ENCODE measurements at places on chromosomes 2 and 18.

GRCh38 chr2:85244828-85245227 lies 83.0 kb downstream of the TGOLN2 start:
- DNase-seq, result no peak

DNA sequence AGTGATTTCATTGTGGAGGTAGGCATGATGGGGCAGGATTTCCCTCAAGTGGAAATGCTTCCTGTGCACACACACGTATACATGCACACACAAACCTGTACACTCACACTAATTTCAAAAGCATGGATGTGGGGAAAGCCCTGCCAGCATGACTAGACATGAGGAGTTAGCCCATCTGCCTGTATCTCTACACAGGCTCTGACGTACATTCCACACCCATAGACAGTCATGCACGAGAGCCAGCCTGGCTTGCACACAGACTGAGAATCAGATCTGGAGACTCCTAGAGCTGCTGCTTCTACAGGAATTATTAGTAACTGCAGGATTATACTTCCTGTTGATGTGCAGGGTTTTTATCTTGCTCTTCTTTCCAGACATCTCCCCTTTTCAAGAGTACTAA lies 27.3 kb upstream of the NFU1 start:
- DNase-seq, result no peak

- DNase-seq, result no peak
Measured at GRCh38 chr2:234258562-234259141, 208.2 kb downstream of the SPP2 start.

DNA sequence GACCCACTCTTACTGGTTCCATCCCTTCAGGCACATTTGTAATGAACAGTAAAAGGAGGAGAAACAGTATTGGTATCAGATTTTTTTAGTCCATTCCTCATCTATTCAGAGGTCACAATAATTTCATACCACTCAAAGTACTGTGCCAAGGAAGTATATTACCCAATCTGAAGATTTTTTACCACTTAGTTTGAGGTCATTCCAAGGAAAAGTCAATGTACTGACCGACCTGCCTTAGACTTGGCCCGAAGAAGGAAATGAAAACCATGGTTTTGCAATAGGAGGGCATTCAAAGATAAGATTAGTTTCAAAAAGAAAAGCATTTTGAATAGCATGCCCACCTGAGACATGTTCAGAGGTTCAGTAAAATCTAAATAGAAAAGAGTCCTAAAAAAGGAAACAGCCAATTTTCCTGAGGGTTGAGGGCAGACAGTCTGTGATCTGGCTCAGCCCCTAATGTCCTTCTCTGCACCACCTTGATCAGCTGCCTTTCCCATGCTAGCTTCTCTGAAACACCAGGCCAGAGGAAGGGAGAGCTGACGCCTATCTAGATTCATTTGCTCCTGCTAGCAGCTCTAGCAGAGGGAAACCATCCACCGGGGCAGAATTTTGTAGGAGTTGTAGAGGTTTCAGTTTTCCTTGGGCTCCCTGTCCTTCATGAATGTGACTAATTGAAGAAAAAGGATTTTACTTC lies 107.3 kb upstream of the FZD5 start:
- DNase-seq, result no peak

DNA sequence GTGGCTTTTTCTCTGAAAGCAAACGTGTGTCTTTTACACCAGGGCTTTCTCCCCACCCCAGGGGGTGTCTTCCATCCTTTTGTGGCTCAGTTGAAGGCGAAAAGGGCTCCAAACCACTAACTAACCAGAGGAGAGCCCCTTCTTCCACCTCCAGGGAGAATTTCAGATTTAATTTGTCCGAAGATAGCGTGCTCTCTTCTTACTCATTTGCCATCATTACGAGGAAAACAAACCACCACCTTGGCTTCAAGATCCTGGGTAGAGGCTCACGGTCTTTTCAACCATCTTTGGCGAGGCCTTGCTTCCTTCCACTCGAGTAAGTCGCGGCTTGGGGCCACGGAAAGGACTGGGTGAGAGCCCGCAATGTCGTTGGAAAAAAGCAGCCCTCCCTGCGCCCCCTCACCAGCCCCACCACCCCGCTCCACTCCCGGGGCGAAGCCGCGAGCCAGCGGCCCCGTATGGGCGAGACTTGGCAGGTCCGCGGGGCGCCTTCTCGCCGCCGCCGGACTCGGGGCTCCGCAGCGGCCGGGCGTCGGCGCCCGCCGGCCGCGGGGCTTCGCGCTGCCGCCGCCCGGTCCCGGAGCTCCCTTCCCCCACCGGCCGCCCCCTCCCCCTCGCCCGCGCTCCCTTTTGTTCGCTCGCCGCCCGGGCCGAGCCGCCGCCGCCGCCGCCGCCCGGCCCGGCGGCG lies 1.7 kb upstream of the ZNF532 start:
- peak; percentile 65 for DNase-seq

DNA sequence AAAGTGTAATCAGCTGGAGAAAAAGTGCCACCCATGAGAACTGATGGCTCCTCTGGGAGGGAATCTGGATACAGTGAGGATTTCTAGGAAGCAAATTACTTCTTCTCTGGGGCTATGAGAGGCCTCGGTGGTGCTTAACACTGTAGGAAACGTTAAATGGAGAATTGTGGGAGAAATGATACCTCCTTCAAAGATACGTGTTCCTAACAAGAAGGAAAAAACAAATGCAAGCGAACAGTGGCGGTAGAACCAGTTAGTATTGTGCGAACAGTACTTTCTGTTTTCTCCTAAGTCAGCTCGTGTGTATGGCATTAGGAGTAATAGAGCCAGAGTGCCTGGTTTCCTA lies 587 bp upstream of the MTIF2 start:
- DNase-seq, result no peak

- no peak for DNase-seq
Measured at GRCh38 chr2:229221641-229222040, 49.4 kb downstream of the PID1 start.

DNA sequence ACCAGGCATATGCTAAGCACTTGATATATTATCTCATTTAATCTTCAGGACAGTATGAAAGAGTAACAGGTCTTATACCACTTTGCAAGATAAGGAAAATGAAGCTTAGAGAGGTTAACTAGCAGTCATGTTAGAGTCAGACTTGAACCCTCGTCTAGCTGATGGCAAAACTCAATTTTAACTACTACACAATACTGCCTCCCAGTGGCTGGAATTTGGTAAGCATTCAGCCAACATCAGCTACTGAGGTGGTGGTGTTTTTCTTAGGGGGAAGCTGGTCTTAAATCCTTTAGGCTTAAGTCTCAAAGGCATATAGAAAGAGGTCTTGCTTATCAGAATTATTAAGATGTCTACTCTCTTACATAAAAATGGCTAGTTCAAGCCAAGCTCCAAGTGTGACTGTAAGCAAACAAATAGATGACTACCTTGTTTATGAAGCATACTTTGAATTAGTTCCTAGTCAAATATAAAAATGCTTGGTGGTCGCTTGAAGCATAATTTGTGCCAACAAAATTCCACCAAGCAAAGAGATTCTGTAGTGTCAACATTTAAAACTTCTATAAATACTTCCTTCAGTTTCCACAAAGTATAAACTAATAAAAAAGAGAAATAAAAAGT lies 325.4 kb upstream of the FIGN start:
- no peak for DNase-seq

- no peak for DNase-seq
Measured at GRCh38 chr2:32884346-32884745, 62.4 kb upstream of the LTBP1 start.

- DNase-seq, result no peak
Measured at GRCh38 chr2:168796583-168797285, 5.7 kb upstream of the NOSTRIN start.

DNA sequence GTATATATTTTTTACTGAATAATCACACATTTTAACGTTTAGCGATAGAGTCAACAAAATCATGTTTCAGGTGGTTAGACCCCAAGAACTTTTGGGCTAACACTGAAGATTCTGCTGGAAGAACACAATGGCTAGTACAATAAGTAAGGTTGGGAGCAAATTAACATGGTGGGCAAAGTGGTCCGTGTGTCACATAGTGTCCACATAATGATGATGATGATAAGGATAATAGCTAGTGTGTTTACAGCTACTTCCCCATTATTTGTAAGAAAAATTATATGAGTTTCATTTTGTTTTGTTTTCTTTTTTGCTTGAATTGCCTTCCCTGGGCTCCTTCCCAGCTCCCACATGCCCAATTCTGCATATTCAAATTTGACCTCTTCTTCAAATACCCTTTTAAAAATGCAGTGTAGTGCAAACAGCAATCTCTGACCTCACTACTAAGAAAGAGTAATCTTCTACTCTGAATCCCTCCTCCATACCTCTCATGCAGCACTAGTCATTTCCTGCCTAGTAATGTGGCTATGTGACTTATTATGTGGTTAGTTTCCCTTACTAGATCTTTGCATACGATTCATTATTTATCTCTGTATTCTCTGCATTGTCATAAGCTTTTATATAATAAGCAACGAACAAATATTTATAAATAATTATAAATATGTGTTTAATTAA lies 16.9 kb upstream of the VPS54 start:
- no peak for DNase-seq

Measured in activated effector memory CD4-positive, alpha-beta T cell treated with anti-CD3 and anti-CD28 coated beads, Interleukin-2, amount 50 U/mL, for 16 hours (primary cell).